ENCODE measurements at places on chromosomes 2 and 18. TPM values are rescaled to one million over a fixed set of nuclear protein-coding genes. Genes with fewer than 3 reads are reported as not detected.

DNA sequence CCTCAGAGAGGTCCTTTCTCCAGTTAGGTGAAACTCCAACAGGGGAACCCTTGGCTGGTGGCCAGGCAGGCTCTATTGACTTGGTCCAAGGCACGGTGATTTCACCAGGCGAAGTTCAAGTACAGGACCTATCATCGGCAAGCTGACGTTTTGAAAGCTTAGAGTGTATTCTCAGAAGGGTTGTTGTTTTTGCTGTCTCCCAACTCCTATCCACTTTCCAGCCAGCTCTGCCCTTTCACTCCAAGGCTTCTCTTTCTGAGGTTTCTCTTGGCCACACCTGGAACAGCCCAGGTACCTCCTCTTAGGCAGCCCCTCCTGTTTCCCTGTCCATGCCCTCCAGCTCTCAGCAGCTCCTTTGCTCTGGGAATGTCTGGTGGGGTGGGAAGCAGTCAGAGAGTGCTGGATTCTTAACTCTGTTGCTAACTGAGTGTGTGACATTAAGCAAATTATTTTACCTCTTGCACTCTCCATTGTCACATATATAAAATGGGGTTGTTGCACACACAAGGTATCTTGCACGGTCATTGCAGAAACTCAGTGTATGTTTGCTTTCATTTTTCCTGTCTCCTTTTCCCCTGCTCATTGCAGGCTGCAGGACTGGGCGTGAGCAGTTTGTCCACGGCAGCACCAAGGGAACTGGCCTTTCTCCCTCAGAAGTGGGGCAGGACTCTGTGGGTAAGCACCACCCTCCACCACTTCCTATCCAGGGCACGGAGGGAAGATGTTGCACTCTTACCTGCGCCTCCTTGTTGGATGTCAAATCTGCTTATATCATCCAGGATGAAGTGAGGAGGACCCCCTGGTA, 30.2 kb downstream of the CAPN13 start:
- H3K36me3 ChIP-seq = no peaks in the 10 kb centered on the region
- DNase-seq = no peak
- no peak overlapping the region for H3K4me3 ChIP-seq
- no peaks in the 10 kb centered on the region for H3K4me1 ChIP-seq

DNA sequence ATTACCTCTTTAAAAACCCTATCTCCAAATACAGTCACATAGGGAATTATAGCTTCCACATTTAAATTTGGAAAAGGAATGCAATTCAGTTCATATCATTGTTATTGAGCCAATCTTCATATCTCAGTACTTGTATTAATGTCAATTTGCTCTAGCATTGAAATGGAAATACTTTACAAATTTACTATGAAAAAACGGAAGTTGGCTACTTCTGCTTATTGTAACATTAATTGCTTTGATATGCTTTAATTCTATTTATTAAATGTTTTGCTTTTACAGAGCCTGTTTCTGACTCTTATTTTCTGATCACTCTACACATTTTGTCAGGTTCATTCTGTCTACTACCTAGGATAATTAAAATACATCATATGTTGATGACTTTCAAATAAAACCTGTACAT, 412.6 kb downstream of the KCNJ3 start:
- no peak overlapping the region for H3K4me3 ChIP-seq
- no peak overlapping the region for H3K27ac ChIP-seq
- no peaks in the 10 kb centered on the region for H3K27me3 ChIP-seq
- H3K36me3 ChIP-seq = no peaks in the 10 kb centered on the region
- DNase-seq = no peak

DNA sequence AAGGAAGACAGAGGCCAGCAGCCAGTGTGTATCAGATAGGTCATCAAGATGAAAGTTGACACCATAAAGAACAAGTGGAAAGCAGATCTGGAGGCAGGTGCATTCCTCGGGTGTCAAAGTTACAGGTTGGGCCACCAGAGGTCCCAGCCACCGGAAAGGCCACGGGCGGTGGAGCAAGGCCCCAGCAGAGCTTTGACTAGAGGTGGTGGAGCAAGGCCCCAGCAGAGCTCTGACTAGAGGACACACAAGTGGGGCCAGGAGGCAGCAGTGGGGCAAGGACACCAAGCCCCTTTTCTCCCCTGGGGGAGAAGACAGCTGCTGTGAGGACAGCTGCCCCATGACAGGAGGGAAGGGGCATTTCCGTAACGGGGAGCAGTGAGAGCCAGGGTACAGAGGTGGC, 115.1 kb downstream of the GYPC start:
- no peaks in the 10 kb centered on the region for H3K36me3 ChIP-seq
- H3K4me3 ChIP-seq = no peak overlapping the region
- DNase-seq = no peak
- H3K27ac ChIP-seq = no peak overlapping the region
- H3K4me1 ChIP-seq = no peaks in the 10 kb centered on the region

GRCh38 chr18:50374220-50374752, 560 bp upstream of the SKA1 start:
- H3K4me1 ChIP-seq = 0 out of 2 replicates have a peak, but pooled peaks cover 4% of the 10 kb centered on the region
- no peak overlapping the region for H3K27ac ChIP-seq
- H3K27me3 ChIP-seq = no peaks in the 10 kb centered on the region
- DNase-seq = no peak

GRCh38 chr2:5042666-5043440, 649.3 kb upstream of the SOX11 start:
- H3K4me1 ChIP-seq = no peaks in the 10 kb centered on the region
- no peak for DNase-seq
- H3K36me3 ChIP-seq = no peaks in the 10 kb centered on the region
- no peak overlapping the region for H3K27ac ChIP-seq

- no peak overlapping the region for H3K4me3 ChIP-seq
- peaks cover 5% of the 10 kb centered on the region for H3K27me3 ChIP-seq
- DNase-seq = no peak
- no peak overlapping the region for H3K27ac ChIP-seq
These were observed 69.1 kb upstream of the FOXI3 start for GRCh38 chr2:88521445-88522073.

GRCh38 chr2:18237298-18237697, 323.2 kb downstream of the RDH14 start:
- H3K4me3 ChIP-seq = no peak overlapping the region
- H3K27ac ChIP-seq = no peak overlapping the region
- peaks cover 11% of the 10 kb centered on the region for H3K4me1 ChIP-seq
- H3K36me3 ChIP-seq = no peaks in the 10 kb centered on the region
- DNase-seq = no peak

GRCh38 chr18:44025421-44025820, 655.3 kb upstream of the SETBP1 start:
- no peak overlapping the region for H3K4me3 ChIP-seq
- H3K36me3 ChIP-seq = no peaks in the 10 kb centered on the region
- peaks cover 5% of the 10 kb centered on the region for H3K27me3 ChIP-seq
- H3K27ac ChIP-seq = no peak overlapping the region
- H3K4me1 ChIP-seq = no peaks in the 10 kb centered on the region

DNA sequence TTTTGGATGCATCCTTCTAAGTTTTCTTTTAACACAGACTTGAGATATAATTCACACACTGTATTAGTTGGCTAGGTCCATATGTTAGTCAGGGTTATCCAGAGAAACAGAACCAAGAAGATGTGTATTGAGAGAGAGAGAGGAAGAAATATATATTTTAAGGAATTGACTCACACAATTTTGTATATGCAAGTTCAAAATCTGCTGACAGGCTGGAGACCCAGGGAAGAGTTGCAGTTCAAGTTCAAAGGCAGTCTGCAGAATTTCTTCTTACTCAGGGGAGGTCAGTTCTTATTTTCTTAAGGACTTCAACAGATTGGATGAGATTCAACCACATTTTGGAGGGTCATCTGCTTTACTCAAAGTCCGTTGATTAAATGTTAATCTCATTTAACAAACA, 23.0 kb upstream of the MRO start:
- no peaks in the 10 kb centered on the region for H3K36me3 ChIP-seq
- no peak for DNase-seq
- H3K27me3 ChIP-seq = no peaks in the 10 kb centered on the region
- H3K4me1 ChIP-seq = peaks cover 6% of the 10 kb centered on the region
- no peak overlapping the region for H3K4me3 ChIP-seq

DNA sequence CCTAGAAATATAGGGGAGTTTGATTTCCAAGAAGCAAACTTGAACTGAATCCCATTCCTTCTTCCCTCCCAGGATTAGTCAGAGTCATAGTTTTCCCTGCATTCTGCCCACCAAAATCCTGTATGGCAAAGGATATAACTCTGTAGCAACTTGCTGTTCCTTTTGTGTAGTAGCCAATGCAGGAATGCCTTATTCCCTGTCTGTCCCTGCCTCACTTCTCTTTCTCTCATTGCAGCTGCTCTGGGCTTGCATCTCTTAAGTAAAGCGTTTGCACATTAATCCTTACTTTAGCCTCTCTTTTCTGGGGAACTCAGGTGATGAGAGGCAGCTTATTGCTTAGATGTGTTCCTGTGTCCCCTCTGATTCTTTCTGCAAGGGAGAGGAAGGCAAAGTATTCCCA, 333.1 kb upstream of the VWC2L start:
- H3K4me3 ChIP-seq = no peak overlapping the region
- H3K36me3 ChIP-seq = no peaks in the 10 kb centered on the region
- H3K27me3 ChIP-seq = no peaks in the 10 kb centered on the region
- no peak overlapping the region for H3K27ac ChIP-seq

DNA sequence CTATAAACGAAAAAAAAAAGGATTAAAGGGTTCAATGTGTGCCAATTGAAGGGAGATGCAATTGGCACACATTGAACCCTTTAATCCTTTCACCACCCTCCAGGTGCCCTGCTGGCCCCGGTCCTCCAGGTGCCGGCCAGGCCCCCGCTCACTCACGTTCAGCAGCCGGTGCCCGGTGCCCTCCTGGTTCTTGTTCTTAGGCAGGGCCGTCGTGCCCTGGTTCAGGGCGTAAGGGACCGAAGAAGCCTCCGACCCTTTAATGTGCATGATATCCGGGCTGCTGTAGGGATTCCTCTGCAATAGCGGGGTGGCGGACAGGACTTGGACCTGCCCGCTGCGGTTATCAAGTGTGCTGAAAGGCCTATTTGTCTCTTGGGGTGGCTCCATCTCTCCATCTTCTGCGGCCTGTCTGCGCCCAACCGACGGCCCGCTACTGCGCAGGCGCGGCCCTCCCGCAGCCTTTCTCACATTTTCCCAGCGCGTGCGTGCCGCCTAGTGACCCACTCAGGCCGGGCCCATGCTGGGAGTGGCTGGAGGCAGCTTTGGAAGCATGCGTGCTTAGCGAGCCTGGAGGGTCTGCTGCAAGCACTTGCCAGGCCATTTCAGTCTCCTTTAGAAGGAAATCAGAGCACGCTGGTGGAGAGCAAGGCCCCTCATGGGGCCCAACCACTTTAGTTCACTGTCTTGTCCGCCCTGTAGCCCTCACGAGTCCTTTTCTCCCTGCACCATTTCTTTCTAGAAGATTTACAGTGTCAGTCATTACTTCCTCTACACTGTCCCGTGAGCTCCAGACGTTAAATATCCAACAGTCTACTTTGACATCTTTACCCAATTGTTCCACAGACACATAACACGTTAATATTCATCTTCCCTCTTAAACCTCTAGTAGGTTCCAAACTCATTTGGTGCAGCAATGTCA, 24.3 kb downstream of the TMEM237 start:
- H3K27ac ChIP-seq = peak overlapping the region; percentile 38
- H3K4me3 ChIP-seq = peak overlapping the region; percentile 65
- H3K36me3 ChIP-seq = peaks cover 15% of the 10 kb centered on the region
- peak; percentile 95 for DNase-seq
- no peaks in the 10 kb centered on the region for H3K4me1 ChIP-seq
- H3K27me3 ChIP-seq = no peaks in the 10 kb centered on the region

DNA sequence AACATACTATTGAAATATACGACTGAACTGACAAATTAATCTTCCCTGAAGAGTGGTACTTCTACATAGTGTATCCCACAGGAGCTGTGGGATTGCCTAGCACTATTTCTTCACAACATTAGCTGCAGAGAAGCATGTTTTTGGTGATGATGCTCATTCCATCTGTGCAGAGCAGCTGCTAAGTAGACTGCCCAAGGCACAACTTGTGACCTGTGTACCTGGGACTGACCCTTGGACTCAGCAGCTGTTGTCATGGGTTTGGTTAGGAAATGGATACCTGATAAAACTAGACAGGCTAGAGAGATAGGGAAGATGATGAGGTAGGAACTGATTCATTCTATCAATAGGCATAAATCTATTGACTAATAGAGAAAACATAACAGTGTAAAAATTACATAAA, 1204.0 kb downstream of the DSC3 start:
- H3K36me3 ChIP-seq = no peaks in the 10 kb centered on the region
- H3K27me3 ChIP-seq = no peaks in the 10 kb centered on the region
- no peak overlapping the region for H3K4me3 ChIP-seq
- peaks cover 14% of the 10 kb centered on the region for H3K4me1 ChIP-seq

GRCh38 chr2:240917009-240917683, 11.0 kb downstream of the CROCC2 start:
- H3K27me3 ChIP-seq = no peaks in the 10 kb centered on the region
- peaks cover 45% of the 10 kb centered on the region for H3K4me1 ChIP-seq
- peak overlapping the region; percentile 52 for H3K27ac ChIP-seq
- no peak overlapping the region for H3K4me3 ChIP-seq
- H3K36me3 ChIP-seq = no peaks in the 10 kb centered on the region
- no peak for DNase-seq

GRCh38 chr18:23627321-23627720, 35.4 kb downstream of the ANKRD29 start:
- H3K4me1 ChIP-seq = peaks cover 24% of the 10 kb centered on the region
- no peak overlapping the region for H3K4me3 ChIP-seq
- H3K36me3 ChIP-seq = no peaks in the 10 kb centered on the region
- no peaks in the 10 kb centered on the region for H3K27me3 ChIP-seq
- peak; percentile 83 for DNase-seq
- peak overlapping the region; percentile 45 for H3K27ac ChIP-seq

DNA sequence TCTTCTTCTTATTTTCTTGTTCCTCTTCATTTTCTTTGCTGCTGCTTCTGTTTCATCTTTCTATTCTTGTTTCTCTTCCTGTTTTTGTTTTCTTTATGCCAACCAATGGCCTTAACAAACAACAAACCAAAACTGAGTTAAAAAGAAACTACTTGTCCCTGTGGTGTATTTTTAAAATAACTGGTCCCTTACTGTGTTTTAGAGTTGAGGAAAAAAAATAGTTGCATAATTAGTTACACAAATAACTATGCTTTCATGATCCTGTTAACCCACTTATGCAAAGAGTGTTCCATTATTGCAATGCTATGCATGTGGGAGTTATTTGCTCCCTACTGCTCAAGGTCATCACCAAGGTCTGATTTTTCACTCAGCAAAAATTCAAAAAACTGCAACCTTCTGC, 39.5 kb upstream of the IMP4 start:
- H3K27me3 ChIP-seq = peaks cover 5% of the 10 kb centered on the region
- no peaks in the 10 kb centered on the region for H3K36me3 ChIP-seq

DNA sequence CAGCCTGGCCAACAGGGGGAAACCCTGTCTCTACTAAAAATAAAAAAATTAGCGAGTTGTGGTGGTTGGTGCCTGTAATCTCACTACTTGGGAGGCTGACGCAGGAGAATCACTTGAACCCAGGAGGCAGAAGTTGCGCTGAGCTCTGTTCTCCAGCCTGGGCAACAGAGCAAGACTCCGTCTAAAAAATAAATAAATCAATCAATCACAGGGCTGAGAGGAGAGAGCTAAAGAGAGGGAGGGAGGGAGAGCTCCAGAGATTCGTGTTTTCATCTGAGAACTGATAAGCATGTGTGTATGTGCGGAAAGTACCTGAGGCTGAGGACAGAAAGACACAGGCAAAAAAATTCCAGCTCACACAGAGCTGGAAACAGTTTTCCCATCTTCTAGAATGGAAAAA, 37.2 kb upstream of the DYNC2LI1 start:
- no peak for DNase-seq
- H3K27ac ChIP-seq = peak overlapping the region; percentile 66
- no peak overlapping the region for H3K4me3 ChIP-seq
- no peaks in the 10 kb centered on the region for H3K36me3 ChIP-seq

Gene SPHKAP
- 0.32 TPM for total RNA-seq

Gene COL4A4
- 0.76 TPM for total RNA-seq

Gene KCNG2
- total RNA-seq = not detected

Gene CCDC141
- total RNA-seq = not detected

Gene CDH7
- total RNA-seq = not detected

Gene PKP4
- 32.2 TPM for total RNA-seq

All from GM23248 (cell line).